Subcutaneous preadipocyte (primary cell): ENCODE measurements at places on chromosomes 13 and 19. TPM values are rescaled to one million over a fixed set of nuclear protein-coding genes. Genes with fewer than 3 reads are reported as not detected.

The SLITRK5 gene
- not detected in 2 replicates for total RNA-seq

The LGI4 gene
- total RNA-seq: under 0.01 and 0.20 TPM in 2 replicates

The MIR17HG gene
- 5.9 and 12.9 TPM in 2 replicates for total RNA-seq

The C1QTNF9B gene
- total RNA-seq: not detected in 2 replicates

The IGFL1 gene
- not detected in 2 replicates for total RNA-seq

The ZNF628 gene
- total RNA-seq: 2.6 and 2.7 TPM in 2 replicates

The LHFPL6 gene
- 49.3 and 59.2 TPM in 2 replicates for total RNA-seq

The HCST gene
- total RNA-seq: 0.37 and 0.59 TPM in 2 replicates

The LMO7 gene
- 19.1 and 25.6 TPM in 2 replicates for total RNA-seq

The AKAP8 gene
- 17.6 and 23.3 TPM in 2 replicates for total RNA-seq

The KBTBD7 gene
- total RNA-seq: 2.6 and 3.9 TPM in 2 replicates

The LMTK3 gene
- total RNA-seq: not detected in 2 replicates

The LENG9 gene
- total RNA-seq: 4.9 and 7.3 TPM in 2 replicates

The NDUFA3 gene
- 9.9 and 12.1 TPM in 2 replicates for total RNA-seq
